ENCODE measurements at places on chromosomes 3 and 15.

DNA sequence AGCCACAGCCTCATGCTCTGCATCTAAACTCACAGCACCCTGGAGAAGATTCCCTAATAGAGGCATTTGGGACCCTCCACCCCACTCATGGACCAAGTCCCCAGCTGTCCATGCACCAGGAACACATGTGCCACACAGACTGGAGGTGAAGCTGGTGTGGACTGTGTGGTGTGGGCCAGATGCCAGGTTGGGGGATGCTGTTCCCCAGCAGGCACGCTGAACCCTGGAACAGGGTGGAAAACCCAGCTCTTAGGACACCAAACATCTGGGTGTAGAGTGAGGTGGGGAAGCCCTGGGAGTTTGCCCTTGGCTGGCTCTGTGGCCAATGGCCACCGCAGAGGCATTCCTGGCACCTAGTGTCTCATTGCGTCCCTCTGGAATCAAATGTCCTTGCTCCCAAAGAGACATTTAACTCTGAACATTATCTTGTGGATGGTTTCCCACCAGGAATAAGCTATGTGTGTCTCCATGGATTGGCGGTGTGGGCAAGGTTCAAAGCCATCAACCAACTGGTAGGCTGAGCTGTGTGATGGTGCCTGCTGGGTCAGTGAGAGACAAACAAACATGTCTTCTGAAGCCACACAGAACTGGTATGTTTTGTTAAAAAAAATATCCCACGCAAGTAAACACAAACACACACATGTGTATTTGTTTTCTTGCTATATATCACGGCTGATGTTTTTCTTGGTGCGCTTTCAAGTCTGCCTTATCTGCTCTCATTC lies 65.0 kb downstream of the EXOG start:
- DNase-seq: no peak

GRCh38 chr3:115843206-115843605 lies 219.9 kb downstream of the GAP43 start:
- DNase-seq: no peak

GRCh38 chr3:65174713-65175112 lies 486.9 kb upstream of the ADAMTS9 start:
- no peak for DNase-seq

DNA sequence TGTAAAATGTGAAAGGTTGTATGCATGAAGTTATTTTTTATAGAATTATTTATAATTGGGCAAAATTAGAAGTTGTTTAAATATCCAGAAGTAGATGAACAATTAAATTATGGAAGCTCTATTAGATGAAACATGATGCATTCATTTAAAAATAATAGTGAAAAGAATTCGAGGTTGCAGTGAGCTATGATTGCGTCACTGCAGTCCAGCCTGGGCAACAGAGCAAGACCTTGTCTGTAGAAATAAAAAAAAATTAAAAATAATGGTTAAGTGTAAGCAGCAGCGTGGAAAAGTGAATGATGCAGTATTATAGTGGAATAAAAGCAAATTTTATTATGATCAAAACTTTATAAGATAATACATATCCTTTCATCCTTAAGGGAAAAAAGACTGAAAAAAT lies 14.3 kb downstream of the BUB1B start:
- DNase-seq: no peak
